ENCODE measurements at places on chromosomes 6 and 20. TPM values are rescaled to one million over a fixed set of nuclear protein-coding genes. Genes with fewer than 3 reads are reported as not detected.
A peak's percentile ranks its signal among the peaks of the same experiment; 100 is the strongest.

The NRN1 gene
- total RNA-seq = 3.1 TPM

The BPIFB1 gene
- not detected for total RNA-seq

The MYH7B gene
- 0.04 TPM for total RNA-seq

The SCGN gene
- total RNA-seq = not detected

GRCh38 chr20:49340161-49340966, 62.5 kb upstream of the ZNFX1 start:
- no peak for DNase-seq

DNA sequence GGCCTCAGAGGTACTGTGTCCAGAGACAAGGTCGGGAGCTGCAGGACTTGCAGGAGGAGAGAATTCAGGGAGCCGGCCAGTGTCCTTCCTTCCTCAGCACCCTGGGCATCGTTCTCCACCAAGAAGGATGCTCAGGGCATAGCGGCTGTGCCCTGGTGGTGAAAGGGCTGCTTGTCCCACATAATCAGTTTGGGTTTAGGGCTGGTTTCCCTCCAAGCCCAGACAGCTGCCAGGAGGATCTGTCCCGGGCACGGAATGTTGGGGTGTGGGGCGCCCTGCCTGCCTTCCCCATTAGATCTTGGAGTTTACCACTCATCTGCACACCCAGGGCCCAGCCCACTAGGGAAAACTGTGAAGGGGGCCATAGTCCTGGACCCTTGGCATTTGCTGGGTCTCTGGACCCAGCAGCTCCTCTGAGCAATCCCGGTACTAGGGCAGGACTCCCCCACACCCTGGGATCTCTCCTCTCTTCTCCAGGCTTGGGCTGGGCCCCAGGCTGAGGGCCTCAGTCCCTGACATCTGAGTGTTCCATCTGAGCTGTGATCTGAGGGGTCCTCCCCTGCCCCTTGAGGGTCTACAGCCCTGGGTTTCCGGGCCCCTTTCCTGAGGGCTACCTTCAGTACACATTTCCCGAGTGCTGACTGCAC, 18.6 kb upstream of the SPDEF start:
- DNase-seq = no peak

- DNase-seq = no peak
Measured at GRCh38 chr6:109686566-109687265, 4.3 kb downstream of the AK9 start.

- peak; percentile 9 for DNase-seq
Measured at GRCh38 chr6:82246802-82247504, 591 bp downstream of the IBTK start.

DNA sequence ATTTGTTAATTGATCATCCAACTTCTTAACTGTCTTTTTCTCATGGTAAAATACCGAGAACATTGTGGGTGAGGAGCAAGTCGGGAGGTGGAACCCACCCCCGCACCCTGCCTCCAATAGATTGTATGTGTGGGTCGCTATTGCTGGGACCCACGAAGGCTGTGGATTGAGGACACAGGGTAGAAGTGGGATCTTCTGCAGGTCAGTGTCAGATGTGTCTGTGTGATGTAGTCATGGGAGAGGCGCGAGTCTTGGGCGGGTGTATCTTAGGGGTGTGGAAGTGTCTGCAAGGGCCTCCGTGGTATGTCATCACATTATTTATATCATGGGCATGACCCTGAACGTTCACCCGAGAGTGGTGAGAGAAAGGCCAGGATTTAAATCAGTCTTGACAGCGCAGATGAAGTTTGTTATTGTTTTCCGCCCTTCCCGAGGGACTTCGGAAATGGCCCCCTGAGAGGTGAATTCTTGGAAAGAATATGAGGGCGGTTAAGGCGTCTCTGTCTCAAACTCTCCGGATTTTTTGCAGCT, 472 bp upstream of the PAQR8 start:
- DNase-seq = no peak

Measured in kidney epithelial cell (primary cell).